ENCODE measurements at places on chromosomes 5 and 9. TPM values are rescaled to one million over a fixed set of nuclear protein-coding genes. Genes with fewer than 3 reads are reported as not detected.

RANBP3L gene
- not detected for total RNA-seq

DNA sequence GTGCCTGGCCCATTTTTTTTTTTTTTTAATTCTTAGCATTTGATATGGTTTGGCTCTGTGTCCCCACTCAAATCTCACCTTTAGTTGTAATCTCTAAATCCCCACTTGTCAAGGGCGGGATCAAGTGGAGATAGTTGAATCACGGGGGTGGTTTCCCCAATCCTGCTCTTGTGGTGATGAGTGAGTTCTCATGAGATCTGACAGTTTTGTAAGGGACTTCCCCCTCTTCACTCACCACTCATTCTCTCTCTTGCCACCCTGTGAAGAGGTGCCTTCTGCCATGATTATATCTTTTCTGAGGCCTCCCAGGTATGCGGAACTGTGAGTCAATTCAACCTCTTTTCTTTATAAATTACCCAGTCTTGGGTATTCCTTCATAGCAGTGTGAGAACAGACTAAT is 27.2 kb downstream of the NDUFAF2 start:
- H3K36me3 ChIP-seq: peaks cover 15% of the 10 kb centered on the region
- H3K27ac ChIP-seq: no peak overlapping the region
- peaks cover 3% of the 10 kb centered on the region for H3K4me1 ChIP-seq
- no peak for DNase-seq
- H3K4me3 ChIP-seq: no peak overlapping the region

GRCh38 chr5:80246001-80246758 is 9.7 kb downstream of the SERINC5 start:
- peaks cover 64% of the 10 kb centered on the region for H3K4me1 ChIP-seq
- H3K36me3 ChIP-seq: peaks cover 72% of the 10 kb centered on the region
- DNase-seq: no peak
- no peak overlapping the region for H3K4me3 ChIP-seq

DNA sequence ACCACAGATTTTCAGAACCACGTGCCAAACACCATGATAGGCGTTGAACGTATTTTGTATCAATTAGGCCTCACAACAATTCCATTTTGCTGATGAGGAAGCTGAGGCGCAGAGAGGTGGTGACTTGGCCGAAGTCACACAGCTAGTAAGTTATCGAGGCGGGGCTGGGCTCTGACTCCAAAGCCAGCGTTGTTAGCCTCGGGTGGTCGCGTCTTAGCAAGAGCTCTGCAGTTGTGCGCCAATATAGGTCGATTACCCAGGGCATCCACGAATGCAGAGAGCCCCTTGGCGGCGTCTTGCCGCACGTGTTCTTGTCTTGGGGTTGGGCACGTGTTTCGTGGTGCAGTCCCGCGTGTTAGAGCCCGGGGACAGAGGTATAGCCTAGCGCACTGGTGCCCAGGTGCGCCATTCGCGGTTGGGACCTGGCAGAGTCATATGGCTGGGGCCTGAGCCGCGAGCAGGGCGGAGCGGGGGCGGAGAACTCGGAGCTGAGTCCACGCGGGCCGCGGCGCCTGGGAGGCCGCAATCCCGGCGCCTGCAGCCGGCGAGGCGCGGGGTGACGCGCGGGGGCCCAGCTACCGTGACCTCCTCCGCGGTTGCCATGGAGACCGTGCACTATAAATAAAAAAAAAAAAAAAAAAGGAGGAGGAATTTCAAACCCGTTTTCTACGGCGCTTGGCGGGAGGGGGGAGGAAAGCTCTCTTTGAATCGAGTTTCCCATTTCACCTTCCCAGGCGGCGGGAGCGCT is 62.3 kb downstream of the CXXC5 start:
- no peaks in the 10 kb centered on the region for H3K36me3 ChIP-seq
- DNase-seq: peak; percentile 42
- H3K27me3 ChIP-seq: peaks cover 33% of the 10 kb centered on the region
- H3K27ac ChIP-seq: no peak overlapping the region
- peaks cover 14% of the 10 kb centered on the region for H3K4me1 ChIP-seq

DNA sequence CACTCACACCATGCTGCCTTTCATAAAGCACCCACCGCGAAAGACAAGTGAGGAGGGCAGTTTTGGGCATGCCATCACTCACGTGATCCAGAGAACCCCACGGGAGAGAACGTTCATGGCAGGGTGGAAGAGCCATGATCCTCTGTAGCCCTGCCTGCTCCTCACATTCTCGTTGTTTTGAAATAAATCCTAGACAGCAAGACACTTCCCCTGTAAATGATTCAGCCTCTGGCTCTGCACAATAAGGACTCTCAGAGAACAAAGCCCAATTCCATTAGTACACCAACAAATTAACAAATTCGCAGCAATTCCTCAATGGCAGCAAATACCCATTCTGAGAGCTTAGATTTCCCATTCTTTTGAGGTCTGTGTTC is 71.5 kb downstream of the WNK2 start:
- H3K36me3 ChIP-seq: no peaks in the 10 kb centered on the region
- H3K4me1 ChIP-seq: no peaks in the 10 kb centered on the region
- no peak for DNase-seq
- H3K4me3 ChIP-seq: no peak overlapping the region
- no peaks in the 10 kb centered on the region for H3K27me3 ChIP-seq

GRCh38 chr9:84371737-84372136 is 31.2 kb upstream of the SLC28A3 start:
- no peak overlapping the region for H3K27ac ChIP-seq
- peaks cover 2% of the 10 kb centered on the region for H3K4me1 ChIP-seq
- H3K36me3 ChIP-seq: no peaks in the 10 kb centered on the region
- no peak for DNase-seq
- H3K4me3 ChIP-seq: no peak overlapping the region

DNA sequence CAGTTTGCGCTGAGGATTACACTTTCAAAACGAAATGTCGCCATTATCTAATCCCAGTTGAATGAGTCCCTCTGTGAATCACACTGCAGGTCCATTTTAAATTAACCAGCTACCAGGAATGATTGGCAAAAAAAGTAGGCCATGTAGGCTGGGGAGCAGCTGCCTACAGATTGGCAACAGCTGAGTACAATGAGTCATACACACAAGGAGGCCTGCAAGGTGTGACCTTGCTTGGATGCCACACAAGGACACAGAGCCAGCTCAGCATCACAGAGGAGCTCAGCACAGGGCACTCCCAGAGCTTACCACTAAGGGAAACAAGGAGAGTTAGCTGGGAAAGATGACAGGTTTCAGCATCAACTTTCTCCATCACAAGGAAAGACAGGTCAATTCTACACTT is 12.9 kb downstream of the HAVCR1 start:
- peaks cover 27% of the 10 kb centered on the region for H3K36me3 ChIP-seq
- DNase-seq: no peak
- no peak overlapping the region for H3K27ac ChIP-seq
- no peak overlapping the region for H3K4me3 ChIP-seq
- peaks cover 39% of the 10 kb centered on the region for H3K4me1 ChIP-seq

GRCh38 chr5:172683264-172683644 is 42.2 kb downstream of the NEURL1B start:
- peak overlapping the region; percentile 28 for H3K4me3 ChIP-seq
- no peak overlapping the region for H3K27ac ChIP-seq
- no peaks in the 10 kb centered on the region for H3K36me3 ChIP-seq
- DNase-seq: no peak
- peaks cover 12% of the 10 kb centered on the region for H3K4me1 ChIP-seq

FAM78A gene
- total RNA-seq: 118 TPM

- H3K4me1 ChIP-seq: no peaks in the 10 kb centered on the region
- no peaks in the 10 kb centered on the region for H3K36me3 ChIP-seq
- no peaks in the 10 kb centered on the region for H3K27me3 ChIP-seq
- no peak overlapping the region for H3K27ac ChIP-seq
- DNase-seq: no peak
Observed at GRCh38 chr9:82034956-82035731, 46.6 kb downstream of the SPATA31D1 start.

MAMDC2 gene
- total RNA-seq: not detected

PCDHA11 gene
- total RNA-seq: not detected

Data from activated CD4-positive, alpha-beta T cell treated with anti-CD3 and anti-CD28 coated beads, Interleukin-2, amount 10 ng/mL, durations not matched to agents 7 days and 5 days (primary cell).